ENCODE measurements at places on chromosomes 16 and 17.

DNA sequence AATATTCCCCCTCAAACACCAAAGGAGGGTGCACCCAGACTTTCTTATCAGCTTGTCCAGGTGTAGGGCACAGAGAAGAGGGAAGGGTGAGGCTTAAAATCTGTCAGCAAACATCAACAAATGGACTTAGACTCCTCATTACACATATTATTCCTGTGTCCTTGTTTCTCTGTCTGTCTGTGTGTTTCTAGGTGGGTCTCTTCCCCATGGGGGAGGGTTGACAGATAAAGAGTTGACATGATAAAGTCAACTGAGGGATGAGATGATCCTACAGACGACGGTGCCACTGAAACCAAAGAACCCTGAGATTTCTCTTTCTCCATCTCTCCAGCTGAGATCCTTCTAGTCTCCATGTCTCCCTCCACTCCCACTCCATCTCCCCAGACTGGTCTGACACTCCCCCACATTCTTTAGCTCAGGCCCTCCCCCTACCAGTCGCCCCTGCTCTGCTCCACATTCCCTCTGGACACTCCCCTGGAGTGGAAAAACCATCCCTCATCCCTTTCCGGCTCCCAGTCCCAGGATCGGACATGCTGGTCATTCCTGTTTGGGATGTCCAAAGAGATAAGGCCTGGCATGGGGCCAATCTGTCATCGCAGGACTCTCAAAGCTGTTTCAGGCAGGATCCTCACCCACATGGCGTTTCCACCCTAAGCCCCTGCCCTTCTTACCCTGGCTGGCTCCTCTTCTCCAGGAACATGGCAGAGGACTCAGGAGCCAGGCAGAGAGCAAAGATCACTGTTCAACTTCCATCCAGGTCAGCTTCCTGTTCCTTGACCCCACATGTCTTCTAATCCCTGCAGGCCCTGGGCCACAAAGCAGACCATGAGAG, 2.9 kb upstream of the ITGA3 start:
- H3K27ac ChIP-seq: no peak overlapping the region
- no peaks in the 10 kb centered on the region for H3K36me3 ChIP-seq
- H3K4me1 ChIP-seq: peaks cover 28% of the 10 kb centered on the region

DNA sequence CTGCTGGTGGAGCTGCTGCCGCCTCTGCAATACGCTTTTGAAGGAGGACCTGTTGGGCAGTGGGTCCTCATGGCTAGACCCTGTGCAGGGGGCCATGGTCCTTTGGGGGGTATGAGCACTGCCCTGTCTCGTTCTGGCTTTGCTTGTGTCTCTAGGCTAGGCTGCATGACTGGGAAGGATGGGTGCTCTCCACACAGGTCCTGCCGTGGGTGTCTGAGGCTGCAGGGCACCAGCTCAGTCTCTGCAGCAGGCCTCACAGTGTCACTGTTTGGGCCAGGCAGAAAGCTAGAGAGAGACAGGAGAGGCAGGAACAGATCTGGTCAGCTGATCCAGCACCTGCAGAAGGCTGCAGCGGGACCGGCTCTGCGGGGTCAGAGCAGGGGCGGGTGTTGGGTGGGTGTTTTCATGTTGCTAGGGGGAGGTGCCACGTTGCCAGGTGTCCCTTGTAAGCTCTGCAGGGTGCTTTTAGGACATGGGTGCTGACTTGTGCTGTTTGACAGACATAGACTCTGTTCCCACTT, 111.4 kb downstream of the SNX29 start:
- peaks cover 32% of the 10 kb centered on the region for H3K4me1 ChIP-seq
- no peak overlapping the region for H3K27ac ChIP-seq
- no peak overlapping the region for H3K4me3 ChIP-seq
- no peaks in the 10 kb centered on the region for H3K27me3 ChIP-seq
- DNase-seq: peak; percentile 26
- H3K36me3 ChIP-seq: peaks cover 8% of the 10 kb centered on the region

GRCh38 chr16:46889942-46890300, 5.8 kb downstream of the GPT2 start:
- peaks cover 23% of the 10 kb centered on the region for H3K36me3 ChIP-seq
- no peak overlapping the region for H3K27ac ChIP-seq
- peaks cover 8% of the 10 kb centered on the region for H3K4me1 ChIP-seq

DNA sequence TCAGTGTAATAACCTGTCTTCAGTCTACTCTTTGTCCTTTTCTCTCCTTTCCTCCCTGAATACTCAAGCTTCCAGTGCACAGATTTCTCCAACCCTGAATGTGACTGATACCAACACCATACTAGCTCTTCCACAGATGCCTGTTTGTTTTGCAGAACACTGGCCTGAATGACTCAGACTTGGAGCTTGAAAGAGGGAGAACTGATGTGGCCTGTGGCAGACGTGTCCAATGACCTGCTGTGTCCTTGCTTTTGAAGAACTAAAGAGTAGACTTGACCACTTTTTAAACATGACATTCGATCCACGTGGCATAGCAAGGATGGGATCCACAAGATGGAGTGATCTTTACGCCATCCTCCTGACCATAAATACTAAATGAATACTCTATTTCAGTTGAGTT, 361.0 kb downstream of the WWOX start:
- H3K4me3 ChIP-seq: no peak overlapping the region
- peaks cover 19% of the 10 kb centered on the region for H3K36me3 ChIP-seq
- H3K4me1 ChIP-seq: no peaks in the 10 kb centered on the region
- H3K27ac ChIP-seq: no peak overlapping the region
- DNase-seq: no peak

GRCh38 chr17:51342257-51342656, 81.9 kb downstream of the UTP18 start:
- H3K4me3 ChIP-seq: no peak overlapping the region
- peaks cover 5% of the 10 kb centered on the region for H3K27me3 ChIP-seq
- DNase-seq: no peak
- no peak overlapping the region for H3K27ac ChIP-seq
- H3K4me1 ChIP-seq: no peaks in the 10 kb centered on the region

DNA sequence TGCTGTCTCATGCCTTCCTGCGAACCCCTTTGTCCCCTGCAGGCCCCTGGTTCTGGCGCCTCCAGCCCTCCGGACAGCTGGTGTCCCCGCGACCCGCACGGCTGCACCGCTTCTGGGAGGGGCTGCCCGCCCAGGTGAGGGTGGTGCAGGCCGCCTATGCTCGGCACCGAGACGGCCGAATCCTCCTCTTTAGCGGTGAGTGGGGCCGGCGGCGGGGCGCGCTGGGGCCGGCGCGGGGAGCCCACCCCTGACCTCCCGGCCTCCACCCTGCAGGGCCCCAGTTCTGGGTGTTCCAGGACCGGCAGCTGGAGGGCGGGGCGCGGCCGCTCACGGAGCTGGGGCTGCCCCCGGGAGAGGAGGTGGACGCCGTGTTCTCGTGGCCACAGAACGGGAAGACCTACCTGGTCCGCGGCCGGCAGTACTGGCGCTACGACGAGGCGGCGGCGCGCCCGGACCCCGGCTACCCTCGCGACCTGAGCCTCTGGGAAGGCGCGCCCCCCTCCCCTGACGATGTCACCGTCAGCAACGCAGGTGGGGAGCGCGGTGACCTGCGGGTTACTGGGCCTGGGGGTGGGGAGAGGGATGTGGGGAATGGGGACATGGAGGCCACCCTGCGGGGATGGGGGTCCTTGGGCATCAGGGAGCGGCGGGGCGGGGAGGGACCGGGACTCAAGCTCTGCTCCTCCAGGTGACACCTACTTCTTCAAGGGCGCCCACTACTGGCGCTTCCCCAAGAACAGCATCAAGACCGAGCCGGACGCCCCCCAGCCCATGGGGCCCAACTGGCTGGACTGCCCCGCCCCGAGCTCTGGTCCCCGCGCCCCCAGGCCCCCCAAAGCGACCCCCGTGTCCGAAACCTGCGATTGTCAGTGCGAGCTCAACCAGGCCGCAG, 7.1 kb upstream of the IL32 start:
- H3K4me3 ChIP-seq: peak overlapping the region; percentile 92
- H3K27ac ChIP-seq: peak overlapping the region; percentile 85
- peaks cover 23% of the 10 kb centered on the region for H3K36me3 ChIP-seq
- no peaks in the 10 kb centered on the region for H3K27me3 ChIP-seq
- peak; percentile 68 for DNase-seq
- H3K4me1 ChIP-seq: peaks cover 50% of the 10 kb centered on the region

GRCh38 chr17:60230358-60230757, 80.6 kb downstream of the CA4 start:
- H3K27ac ChIP-seq: no peak overlapping the region
- no peak for DNase-seq
- H3K4me3 ChIP-seq: no peak overlapping the region
- peaks cover 4% of the 10 kb centered on the region for H3K36me3 ChIP-seq
- peaks cover 6% of the 10 kb centered on the region for H3K4me1 ChIP-seq
- H3K27me3 ChIP-seq: no peaks in the 10 kb centered on the region

- DNase-seq: no peak
- H3K36me3 ChIP-seq: no peaks in the 10 kb centered on the region
- no peak overlapping the region for H3K4me3 ChIP-seq
- H3K27me3 ChIP-seq: no peaks in the 10 kb centered on the region
These were observed 4.5 kb upstream of the GALK1 start for GRCh38 chr17:75769536-75769935.

GRCh38 chr16:47028767-47029377, 55.4 kb upstream of the DNAJA2 start:
- no peaks in the 10 kb centered on the region for H3K36me3 ChIP-seq
- H3K27ac ChIP-seq: no peak overlapping the region
- no peaks in the 10 kb centered on the region for H3K4me1 ChIP-seq
- DNase-seq: no peak

DNA sequence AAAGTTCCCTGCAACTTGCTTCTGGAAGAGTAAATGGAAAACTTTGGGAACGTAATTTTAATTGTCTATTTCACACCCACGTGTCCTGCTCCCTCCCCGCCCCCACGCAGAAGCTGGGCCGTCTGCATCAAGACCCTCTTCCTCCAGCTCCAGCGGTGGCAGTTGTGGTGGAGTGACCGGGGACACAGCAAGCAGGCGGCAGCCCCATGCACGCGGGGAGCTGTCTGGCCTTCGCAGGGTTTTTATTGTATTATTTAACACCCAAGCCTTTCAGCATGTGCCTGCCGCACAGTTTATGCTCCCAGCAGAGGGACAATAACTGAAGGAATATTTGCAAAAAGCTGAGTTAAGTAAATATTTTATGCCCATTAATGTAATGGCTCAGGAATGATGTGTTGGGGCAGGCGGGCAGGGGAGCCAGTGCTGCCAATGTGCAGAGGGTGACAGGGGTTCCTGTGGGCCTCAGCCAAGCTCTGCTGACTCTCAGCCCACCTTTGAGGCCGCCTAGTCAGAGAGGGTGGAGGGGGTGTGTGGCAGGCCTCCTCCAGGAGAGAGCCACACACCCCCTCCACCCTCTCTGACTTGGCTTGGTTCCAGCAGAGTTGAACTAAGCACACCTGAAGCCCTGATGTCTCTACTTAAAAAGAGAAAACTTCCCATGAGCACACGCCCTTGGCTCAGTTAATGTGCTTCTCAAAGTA, 32.4 kb upstream of the ENPP7 start:
- peaks cover 10% of the 10 kb centered on the region for H3K4me1 ChIP-seq
- H3K27me3 ChIP-seq: peaks cover 38% of the 10 kb centered on the region

DNA sequence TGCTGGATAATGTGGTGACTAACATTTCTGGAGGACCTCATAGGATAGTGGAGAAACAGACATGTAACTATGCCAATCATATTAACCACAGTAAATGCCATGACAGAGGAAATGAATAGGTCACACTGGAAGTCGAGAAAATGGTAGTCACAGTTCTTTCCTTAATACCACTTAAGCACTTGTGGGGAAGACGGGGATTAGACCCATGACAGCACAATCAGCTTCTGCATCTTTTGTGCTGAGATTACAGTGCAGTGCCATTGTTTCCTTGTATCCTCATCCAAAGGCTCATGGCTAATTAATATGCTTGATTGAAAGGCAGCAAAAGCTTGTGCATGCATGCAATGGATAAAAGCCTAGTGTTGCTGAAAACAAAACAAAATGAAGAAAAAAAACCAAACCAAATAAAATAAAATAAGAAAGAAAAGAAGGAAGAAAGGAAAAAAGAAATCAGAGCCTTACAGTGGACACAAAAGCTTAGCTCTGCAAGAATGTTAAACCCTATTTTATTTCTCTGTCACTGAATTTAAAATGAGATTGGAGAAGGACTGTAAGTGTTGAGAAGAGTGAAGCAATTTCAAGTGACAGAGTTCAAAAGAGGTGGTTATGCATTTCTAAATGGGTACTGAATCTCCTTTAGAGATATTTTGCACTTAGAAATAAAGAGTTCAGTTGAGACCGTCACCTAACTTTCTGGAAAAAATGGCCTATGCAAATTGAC, 1011.9 kb downstream of the CDH8 start:
- no peaks in the 10 kb centered on the region for H3K4me1 ChIP-seq
- no peak overlapping the region for H3K27ac ChIP-seq
- DNase-seq: no peak
- no peak overlapping the region for H3K4me3 ChIP-seq
- no peaks in the 10 kb centered on the region for H3K27me3 ChIP-seq

DNA sequence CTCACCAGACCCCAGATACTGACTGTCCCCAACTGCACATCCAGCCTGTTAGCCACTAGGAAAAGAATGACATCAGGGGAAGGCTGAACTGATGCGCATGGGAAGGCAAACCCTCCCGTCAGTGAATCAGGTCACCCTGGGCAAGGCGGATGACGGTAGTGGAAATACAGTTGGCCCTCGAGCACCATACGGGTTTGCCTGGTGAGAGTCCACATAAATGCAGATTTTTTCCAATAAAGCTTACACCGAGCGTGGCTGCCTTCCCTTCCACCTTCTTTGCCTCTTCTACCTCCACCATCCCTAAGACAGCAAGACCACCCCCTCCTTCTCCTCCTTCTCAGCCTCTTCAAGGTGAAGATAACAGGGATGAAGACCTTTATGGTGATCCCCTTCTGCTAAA, 236.1 kb upstream of the TNRC6C start:
- H3K4me1 ChIP-seq: no peaks in the 10 kb centered on the region
- no peak overlapping the region for H3K27ac ChIP-seq
- DNase-seq: no peak
- H3K4me3 ChIP-seq: no peak overlapping the region
- H3K36me3 ChIP-seq: no peaks in the 10 kb centered on the region

DNA sequence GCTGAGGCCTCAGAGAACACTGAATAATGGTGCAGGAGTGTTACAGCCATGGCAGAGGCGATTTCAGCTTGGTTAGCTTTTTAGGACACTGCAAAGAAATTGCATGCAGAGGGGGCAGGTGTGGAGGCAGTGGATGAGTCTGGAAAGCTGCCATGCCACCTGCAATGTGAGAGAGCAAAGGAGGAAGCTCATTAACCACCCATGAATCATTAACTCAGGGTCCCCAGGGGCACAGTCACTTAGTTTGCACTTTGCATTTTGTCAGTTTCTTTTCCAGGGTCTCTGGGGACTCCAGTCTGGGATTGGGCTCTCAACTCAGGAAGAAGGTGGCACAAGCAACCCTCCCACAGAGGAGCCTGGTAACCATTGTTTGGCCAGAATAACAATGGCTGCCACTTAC, 132.9 kb downstream of the USP31 start:
- H3K36me3 ChIP-seq: no peaks in the 10 kb centered on the region
- no peak overlapping the region for H3K4me3 ChIP-seq
- peaks cover 5% of the 10 kb centered on the region for H3K4me1 ChIP-seq
- H3K27ac ChIP-seq: no peak overlapping the region
- peaks cover 20% of the 10 kb centered on the region for H3K27me3 ChIP-seq
- DNase-seq: no peak
